Stimulated activated naive B cell treated with anti-CD40 and anti-IgM and Interleukin-4, amounts not matched to agents 10 μg/mL and 1 μg/mL and 100 μg/mL, for 72 hours (primary cell): ENCODE measurements at places on chromosomes 11 and 22.

DNA sequence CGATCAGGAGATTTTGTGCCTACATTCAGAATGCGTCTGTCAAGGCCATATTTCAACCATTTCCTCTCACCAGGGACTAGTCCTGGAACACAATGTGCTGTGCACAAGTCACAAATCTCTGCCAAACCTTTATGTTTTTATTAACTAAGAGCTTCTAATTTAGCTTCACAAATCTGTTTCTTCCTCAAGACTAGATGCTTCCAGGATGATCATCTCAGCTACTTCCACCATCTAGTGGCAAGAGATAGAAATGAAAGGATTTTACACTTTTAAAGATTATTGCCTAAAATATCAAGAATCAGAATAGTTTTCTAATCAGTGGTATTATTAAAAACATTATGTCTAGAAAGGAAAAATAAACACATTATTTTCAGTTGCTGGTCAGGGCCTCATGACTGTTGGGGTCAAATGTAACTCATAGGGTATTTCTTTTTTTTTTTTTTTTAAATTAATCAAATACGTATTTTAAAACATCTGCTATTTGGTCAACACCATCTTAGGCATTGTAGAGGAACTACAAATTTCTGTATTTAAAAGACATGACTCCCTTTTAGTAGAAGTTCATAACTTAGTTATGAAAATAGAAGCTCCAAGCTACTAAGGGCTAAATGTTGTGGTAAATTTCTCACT is 1102.6 kb downstream of the DLG2 start:
- DNase-seq: no peak

- peak; percentile 27 for DNase-seq
Measured at GRCh38 chr11:662689-663274, 25.7 kb downstream of the DRD4 start.

DNA sequence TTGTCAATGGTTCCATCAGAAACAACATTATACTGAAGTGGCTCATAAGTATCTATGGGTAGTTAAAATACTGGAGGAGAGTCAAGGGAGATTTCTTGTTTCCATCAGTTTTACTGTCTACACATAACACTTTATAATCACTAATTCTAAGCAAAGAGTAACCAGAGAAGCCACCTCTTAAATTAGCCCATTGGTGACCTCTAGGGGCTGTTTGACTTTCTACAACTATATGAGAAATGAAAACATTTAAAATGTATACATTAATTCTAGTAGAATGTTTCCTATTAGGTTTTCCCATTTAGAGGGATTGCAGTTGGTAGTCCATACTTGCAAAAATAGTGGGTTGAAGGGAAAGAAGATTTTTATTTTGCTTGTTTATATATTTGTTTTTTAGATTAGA is 504.3 kb downstream of the FAM181B start:
- no peak for DNase-seq

DNA sequence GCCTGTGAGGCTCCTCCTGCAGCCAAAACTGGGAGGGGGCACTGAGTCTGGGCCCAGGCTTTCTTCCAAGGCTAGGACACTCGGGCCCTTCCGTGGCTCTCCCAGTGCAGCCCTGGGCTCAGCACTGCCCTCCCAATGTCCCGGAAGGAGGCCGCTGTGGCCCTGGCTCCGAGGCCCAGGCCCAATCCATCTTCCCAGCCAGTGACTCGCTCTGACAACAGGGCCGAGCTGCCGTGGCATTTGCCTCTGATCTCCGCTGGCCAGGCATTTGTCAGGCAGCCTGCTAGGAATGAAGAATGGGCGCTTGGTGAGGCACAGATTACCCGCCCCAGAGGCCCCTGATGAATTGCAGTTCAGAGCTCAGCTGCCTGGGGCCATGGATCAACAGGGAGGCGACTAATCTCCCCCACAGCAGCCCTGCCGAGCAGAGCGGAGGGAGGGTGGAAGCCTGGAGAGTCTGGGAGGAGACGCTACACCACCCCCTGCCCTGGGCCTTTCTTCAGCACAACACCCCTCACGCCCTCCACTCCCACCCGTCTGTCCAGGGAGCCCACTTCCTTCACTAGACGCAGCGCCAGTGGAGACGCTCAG is 8.3 kb downstream of the FXYD2 start:
- no peak for DNase-seq

- no peak for DNase-seq
Measured at GRCh38 chr11:60924110-60924905, at the start of gene TMEM132A. TSS of gene TMEM132A (plus strand) at chr11:60924460. CDS start at chr11:60924634, 174 bp downstream.

GRCh38 chr11:45881708-45882368 is 3.6 kb upstream of the MAPK8IP1 start:
- DNase-seq: no peak
